ENCODE measurements at places on chromosomes 5 and 9.

DNA sequence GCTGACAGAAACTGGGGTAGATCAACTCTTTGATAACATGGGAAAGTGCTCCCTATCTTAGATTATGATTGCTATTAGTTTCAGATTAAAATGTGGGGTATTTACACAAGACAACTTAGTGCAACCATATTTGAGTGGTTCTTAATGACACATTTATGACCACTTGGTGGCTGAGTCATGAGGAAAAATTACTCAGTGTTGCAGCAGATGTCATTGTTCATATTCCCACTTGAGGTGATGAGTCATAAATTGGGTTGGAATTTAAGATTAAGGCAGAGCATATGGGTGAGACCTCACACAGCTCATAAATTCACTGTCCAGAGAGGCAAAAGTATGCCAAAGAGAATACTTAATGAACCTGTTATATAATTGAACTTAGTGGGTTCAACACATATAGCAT, 408.3 kb downstream of the DMRT2 start:
- no peak for DNase-seq

GRCh38 chr5:123181394-123181801, 92.4 kb downstream of the PRDM6 start:
- no peak for DNase-seq

GRCh38 chr9:126722922-126723806, 81.7 kb upstream of the ZBTB43 start:
- peak; percentile 6 for DNase-seq

DNA sequence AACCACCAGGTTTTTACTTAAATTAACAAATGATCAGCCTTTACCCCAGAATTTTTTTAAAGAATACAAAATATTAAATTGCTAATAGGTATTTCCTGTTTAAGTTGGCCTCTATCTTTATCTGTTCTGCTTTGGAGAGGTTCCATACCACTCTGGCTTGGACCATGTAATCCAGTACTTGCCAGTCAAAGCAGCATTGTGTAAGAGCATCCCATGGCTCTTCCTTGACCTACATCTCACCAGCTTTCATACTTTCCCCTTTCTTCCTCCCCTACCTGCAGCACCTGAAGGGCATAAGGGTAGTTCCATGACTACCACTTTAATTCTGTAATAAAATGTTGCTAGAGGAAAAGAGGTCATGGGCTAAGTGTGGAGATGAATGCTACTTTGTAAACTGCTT, 140.8 kb upstream of the MTAP start:
- DNase-seq: no peak

GRCh38 chr5:141611289-141611688, 7.5 kb downstream of the DIAPH1 start:
- no peak for DNase-seq

- DNase-seq: no peak
Observed at GRCh38 chr5:168879929-168880328, 300.8 kb upstream of the PANK3 start.

GRCh38 chr5:76714751-76715485, 1.0 kb upstream of the F2R start:
- DNase-seq: no peak

DNA sequence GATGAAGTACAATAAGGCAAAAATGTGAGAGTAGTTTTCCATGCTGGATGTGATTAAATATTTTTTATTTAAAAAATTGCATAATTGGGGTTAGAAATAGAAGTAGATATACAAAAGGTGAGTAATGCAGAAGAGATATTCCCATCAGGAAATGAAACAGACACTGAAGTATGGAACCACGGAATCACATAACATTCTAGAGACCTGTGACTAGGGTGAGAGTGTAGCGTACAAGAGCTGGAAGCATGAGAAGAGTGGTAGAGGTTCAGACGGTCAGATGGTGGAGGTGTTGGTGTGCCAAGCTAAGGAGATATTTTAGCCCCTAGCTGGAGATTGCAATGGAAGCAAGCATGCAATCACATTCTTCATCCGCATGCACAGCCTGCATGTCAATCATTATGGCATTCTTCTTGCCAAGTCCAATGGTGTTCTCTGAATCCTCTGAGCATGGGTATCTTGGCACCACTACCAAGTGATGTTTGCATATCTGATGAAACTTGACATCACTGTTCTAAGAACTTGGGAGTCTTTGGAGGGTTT, 587.8 kb downstream of the PSAT1 start:
- no peak for DNase-seq

All from NCI-H748 treated with DMSO at 0.1 percent for 48 hours (cell line).